ENCODE measurements at places on chromosomes 1 and 21.

- DNase-seq = no peak
Observed at GRCh38 chr1:59814901-59815825, at the start of gene HOOK1. Gene HOOK1 (plus strand): TSS chr1:59814949. CDS start chr1:59815118, 169 bp downstream.

- DNase-seq = no peak
Observed at GRCh38 chr21:42970946-42971653, 3.3 kb upstream of the PKNOX1 start.

- peak; percentile 44 for DNase-seq
Observed at GRCh38 chr1:178277793-178278530, 184.1 kb downstream of the RASAL2 start.

- no peak for DNase-seq
Observed at GRCh38 chr1:5954964-5955363, 37.3 kb downstream of the NPHP4 start.

- no peak for DNase-seq
Observed at GRCh38 chr1:218718977-218719376, 373.8 kb downstream of the TGFB2 start.

DNA sequence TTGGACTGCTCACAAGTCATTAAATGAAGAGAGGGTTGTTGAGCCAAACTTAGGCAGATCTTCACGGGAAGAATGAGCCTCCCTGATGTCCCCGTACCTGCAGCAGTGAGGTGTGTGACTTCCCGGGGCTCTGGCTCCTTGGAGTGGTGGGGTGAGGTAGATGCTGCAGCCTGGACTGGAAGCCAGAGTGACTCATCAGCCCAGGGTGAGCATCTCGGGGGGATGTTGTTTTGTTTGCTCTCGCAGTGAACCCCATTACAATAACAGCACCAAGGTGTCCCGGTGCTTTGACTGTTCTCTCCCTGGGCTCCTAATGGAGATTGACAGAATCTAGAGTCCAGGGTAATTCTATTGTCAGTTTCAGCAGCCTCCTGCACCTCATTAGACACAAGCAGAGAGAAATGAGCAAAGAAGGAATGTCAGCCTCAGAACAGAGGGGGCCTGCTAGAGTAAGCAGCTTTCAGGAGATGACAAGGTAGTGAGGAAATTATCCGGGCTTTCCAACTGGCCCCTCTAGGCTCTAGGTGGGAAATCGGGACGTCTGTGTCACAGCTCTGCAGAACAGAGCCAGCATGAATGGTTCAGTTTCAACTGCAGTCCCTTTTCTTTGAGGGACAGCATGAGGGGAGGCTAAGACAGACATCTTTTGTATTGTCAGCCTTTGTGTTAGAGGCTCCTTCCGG, 36.0 kb upstream of the LRRN2 start:
- no peak for DNase-seq

- no peak for DNase-seq
Observed at GRCh38 chr1:94095112-94095637, 25.8 kb downstream of the ABCA4 start.

GRCh38 chr1:86997538-86997937, 83.1 kb downstream of the HS2ST1 start:
- DNase-seq = no peak

DNA sequence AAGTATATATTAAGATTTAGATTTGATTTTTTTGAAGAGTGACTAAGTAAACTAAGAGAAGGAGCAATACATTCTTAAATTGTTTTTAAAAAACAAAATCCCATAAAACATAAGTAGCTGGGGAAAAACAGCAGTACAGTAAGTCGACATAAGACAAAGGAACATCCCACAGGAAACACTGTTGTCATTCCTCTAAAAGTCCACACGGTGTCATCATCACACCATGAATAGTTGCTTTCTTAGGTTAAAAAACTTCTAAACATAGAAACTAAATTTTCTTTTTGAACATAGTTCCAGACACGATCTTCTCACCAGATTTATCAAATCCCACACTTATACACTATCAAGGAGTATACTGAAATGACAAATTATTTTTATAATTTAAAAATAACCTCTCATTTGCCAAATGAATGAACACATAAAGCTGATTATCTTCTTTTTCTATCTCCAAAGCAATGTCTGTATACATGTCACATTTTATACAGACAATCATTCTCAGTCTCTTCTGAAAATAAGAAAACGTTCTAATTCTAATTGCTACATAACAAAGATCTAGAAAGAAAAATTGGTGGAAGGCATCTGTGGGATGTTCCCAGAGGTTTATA, 15.8 kb downstream of the ODF2L start:
- peak; percentile 62 for DNase-seq

DNA sequence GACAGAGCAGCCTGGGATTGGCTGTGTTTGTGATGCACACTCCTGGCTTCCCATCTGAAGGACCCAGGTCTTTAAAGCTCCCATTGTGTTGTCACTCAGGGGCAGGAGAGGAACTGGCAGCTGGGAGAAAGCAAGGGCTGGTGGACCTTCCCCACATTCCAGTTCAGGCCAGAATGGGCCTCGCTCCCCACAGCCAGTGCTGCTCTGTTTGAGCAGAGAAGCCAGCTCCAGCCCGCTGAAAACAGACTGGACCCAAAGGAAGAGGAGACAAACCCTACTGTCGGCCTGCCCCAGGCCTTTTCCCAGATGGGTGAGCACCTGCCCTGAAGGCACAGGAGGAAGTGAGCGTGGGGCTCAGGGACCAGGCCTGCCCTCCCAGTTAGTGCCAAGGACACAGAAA, 499.4 kb downstream of the NPHP4 start:
- no peak for DNase-seq

- DNase-seq = no peak
Observed at GRCh38 chr1:151953409-151954094, 40.1 kb downstream of the S100A10 start.

- peak; percentile 20 for DNase-seq
Observed at GRCh38 chr1:42334240-42335049, 590 bp downstream of the FOXJ3 start.

DNA sequence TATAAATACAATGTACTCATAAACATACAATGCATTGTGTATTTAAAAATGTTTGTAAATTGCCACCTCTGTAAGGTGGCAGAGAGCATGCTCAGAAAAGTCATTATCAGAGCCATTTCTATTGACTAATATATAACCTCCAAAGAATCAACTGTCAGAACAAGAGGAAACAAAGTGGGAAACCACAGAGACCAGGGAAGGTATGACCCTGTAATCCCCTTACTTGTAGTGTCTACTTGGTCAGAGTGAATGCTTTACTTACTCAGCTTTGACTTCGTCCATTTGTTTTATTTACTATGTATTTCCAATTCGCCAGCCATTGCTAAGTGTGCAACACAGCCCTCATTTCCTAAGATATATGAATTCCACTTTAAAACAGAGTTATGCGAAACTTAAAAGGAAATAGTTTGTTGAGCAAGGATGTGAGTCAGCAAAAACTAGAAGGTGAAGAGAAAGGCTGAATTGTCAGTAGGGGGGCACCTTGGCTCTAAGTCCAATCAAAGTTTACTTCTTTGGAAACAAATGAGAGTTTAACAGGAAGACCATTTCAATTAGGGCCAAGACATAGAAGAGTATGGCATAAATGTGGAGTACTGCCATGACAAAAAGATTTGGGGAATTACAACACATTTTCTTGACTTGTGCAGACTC, 671.7 kb upstream of the PTBP2 start:
- DNase-seq = no peak

GRCh38 chr21:29647353-29647781, 292.4 kb downstream of the GRIK1 start:
- DNase-seq = peak; percentile 49

GRCh38 chr1:194026422-194026821, 840.0 kb upstream of the B3GALT2 start:
- DNase-seq = no peak

- DNase-seq = no peak
Observed at GRCh38 chr1:43861988-43862735, 71.4 kb upstream of the ARTN start.

DNA sequence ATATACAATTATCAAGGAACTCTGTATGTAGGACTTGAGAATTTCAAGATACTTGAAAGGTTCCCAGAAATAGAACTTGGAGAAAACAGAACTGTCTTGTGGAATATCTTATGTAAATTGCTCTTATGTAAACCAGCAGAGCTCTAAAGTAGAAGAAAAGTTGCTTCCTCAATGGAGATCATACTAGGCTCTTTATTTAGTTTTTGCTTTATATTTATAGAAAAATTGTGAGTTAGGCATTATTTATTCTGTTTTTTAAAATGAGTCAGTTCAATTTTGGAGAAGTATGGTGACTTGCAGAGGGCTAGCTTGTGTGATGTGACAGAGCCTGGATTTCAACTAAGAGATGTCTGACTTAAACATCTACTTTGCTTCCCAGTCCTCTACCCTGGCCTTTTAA, 40.4 kb downstream of the ATP6V1G3 start:
- DNase-seq = no peak

GRCh38 chr1:48294656-48295055, 72.1 kb downstream of the SLC5A9 start:
- DNase-seq = no peak

GRCh38 chr1:8625981-8626898, 191.2 kb downstream of the RERE start:
- DNase-seq = peak; percentile 14

- DNase-seq = peak; percentile 41
Observed at GRCh38 chr1:51768971-51769588, 109.4 kb downstream of the NRDC start.

DNA sequence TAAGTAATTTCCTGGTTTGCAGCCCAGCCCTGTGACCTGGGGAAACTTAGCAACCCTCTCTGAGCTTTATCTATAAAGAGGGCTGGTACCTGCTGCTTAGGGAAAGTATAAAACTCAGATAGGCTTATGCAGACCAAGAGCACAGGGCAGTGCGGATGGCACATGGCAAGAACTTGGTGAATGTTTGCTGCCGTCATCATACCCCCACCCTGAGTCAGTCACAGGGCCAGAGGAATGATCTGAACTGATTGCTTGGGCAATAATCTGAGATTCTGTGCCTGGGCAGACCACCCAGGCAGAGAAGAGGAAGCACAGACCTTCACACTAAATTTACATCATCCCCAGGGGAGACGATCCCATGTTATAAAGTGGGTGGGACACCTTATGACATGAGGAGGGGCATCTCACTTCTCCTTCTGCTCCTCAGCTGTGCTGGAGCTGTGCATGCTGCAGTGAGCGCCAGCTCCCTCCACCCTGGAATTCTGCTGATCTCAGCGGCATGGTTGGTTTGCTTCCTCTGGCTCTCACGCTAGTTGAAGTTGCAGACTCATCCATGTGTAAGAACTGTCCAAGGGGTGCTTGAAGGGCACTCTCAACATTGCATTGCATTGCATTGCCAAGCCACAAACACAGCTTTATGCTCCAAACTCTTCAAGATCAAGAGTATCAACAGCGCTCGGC, 197.1 kb downstream of the AJAP1 start:
- no peak for DNase-seq

DNA sequence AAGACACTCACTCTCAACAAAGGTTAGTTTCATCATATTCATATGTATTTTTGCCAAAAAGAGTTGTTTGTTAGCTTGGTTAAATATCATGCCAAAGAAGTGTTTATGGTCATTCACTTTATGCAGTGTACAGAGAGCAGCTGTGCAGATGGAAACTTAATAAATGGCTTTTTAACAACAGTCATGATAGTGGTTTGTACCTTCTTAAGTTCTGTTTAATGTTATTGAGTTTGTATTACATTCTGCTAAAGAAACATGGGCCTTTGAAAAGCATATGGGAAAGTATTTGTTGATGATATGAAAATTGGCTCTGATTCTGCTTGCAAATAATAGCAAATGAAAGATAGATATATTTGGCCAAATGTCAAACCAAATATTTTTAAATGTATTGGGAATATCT, 607.3 kb downstream of the NCAM2 start:
- DNase-seq = no peak

DNA sequence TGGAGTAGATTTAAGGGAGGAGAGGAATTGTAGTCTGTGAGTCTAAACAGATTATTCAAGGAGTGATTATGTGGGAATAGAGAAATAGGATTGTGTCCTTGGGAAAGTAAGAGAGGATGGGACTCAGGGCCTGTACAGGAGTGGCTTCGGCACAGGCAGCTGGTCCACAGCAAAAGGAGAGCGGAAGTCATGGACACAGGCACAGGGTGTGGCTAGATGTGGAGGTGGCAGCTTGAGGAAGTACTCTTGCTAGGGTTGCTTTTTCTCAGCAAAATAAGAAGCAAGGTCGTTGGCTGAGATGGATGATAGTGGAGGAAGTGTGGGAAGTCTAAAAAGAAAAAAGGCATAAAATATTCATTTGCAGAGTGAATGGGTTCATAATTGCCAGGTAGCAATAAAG, 18.5 kb upstream of the ZNF648 start:
- no peak for DNase-seq

DNA sequence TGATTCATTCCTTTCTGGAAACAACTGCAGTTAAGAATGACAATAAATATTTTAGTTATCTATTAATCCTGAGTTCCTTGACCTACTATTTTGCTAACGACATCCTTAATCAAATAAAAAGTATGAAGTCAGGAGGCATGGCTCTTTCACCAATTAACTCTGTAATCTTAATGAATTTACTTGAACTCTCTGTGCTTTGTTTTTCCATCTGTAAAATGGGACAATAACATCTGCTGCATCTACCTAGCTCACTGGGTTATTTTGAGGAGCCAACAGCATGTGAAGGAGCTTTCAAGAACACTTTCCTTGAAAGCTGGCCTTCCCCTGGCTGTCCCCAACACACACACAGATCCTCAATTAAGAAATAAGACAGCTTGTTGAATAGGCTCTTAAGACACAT, 47.9 kb downstream of the COLGALT2 start:
- DNase-seq = no peak

GRCh38 chr1:98081944-98082343, 161.1 kb upstream of the DPYD start:
- DNase-seq = no peak

- no peak for DNase-seq
Observed at GRCh38 chr1:19621274-19621950, 22.7 kb upstream of the NBL1 start.

- DNase-seq = no peak
Observed at GRCh38 chr1:205048382-205048781, 5.4 kb downstream of the CNTN2 start.

- no peak for DNase-seq
Observed at GRCh38 chr1:195462646-195463045, 1145.6 kb downstream of the KCNT2 start.

DNA sequence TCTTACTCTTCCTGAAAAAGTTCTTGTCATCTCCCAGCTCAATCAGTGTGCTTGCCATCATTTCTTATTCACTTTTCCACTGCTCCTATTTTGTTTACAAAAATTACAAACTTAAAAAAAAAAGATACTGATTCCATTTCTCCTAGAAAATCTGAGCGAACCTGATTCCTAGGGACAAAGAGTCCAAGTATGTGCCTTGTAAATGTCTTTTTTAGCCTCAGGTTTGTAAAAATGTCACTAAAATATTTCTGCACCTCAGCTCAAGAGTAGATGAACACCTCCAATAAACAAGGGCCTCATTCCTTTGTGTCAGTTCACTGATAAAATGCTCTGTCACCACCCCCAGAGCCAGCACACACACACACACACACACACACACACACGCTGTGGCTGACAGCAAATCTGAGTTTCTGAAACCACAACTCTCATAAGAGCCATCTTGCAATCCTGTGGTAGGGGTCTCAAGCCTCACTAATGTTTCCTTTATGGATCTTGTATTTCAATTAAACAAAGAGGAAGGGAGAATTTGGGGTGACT, 299.2 kb downstream of the PBX1 start:
- no peak for DNase-seq
